ENCODE measurements at places on chromosomes 7 and 10. TPM values are rescaled to one million over a fixed set of nuclear protein-coding genes. Genes with fewer than 3 reads are reported as not detected.

DNA sequence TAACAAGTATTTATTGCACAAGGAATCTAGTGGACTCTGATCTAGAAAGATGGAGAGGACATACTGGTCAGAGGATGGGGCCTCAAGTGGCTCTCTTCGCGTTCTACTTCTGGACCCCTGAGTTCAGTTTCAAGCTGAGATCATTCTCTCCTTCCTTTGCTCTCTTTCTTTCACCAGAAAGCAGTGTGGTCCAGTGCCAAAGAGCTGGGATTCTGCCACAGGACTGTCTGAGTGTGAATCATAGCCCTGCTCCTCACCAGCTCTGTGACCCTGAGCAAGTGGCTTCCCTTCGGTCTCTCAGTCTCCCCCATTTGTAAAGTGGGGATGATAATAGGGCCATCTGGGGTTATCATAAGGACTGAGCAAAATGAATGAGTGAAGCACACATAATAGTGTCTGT, 715.2 kb downstream of the SUGCT start:
- no peak for DNase-seq

Gene CC2D2B
- 0.35 TPM for total RNA-seq

DNA sequence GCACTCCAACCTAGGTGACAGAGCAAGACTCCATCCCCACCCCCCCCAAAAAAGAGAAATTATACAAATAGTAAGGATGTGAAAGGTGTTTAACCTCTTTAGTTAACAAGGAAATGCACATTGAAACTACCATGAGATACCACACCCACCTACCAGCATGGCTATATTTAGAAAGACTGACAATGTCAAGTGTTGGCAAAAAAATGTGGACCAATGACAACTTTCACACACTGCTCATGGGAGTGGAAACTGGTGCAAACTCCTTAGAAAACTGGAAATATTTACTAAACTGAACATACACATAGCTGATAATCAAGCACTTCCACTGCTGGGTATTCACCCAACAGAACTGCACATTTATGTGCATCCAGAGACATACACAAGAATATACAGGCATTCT, 23.3 kb upstream of the NRF1 start:
- DNase-seq: no peak

DNA sequence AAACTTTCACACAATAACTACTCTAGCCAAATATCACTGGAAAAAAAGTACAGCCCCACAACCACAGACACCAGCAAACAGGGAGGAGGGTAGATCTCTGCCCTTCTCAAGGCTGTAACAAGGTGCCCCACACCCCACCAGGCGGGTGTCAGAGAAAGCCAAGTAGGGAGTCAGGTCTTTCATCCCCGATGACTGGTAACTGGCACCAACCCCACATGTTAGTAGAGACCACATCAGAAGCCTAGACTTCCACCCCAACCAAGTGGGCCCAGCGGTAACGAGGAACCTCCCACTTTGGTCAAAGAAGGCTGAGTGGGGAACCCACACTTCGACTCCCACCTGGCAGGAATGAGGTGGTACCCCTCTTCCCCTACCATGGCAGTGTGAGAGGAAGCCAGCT, 16.4 kb upstream of the RUFY2 start:
- no peak for DNase-seq

- DNase-seq: no peak
Observed at GRCh38 chr7:116977172-116977571, 23.9 kb downstream of the ST7 start.

Gene ZNF804B
- not detected for total RNA-seq

DNA sequence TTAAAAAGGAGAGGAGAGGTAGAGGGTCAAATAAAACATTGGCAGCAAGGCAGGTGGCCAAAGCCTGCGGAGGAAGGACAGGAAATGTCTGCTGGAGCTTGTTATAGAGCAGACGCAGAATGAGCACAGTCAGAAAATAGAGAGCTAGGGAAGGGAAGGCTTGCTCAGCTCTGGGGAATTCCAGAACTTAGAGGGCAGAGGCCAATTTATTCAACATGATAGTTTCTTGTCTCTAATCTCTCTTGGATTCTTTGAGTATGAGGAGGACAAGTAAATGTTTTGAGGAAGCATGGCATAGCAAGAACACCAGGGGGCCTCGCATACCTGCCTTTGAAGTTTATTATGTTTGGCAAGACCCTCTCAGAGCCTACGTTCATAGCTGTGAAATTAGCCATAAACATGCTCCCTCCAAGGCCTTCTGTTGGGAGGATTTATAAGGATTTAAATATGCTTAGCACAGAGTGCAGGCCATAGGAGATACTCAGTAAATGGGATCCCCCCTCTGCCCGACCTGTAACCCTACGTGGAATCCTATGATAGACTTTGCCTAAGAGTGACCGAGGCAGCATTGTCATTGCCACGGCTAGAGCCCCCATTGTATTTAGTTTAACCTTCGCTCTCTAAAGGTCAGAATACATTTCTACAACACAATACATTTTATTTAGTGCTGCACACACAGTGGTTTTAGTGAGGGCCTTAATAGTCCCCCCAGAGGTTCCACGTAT, 293.9 kb downstream of the CCDC3 start:
- no peak for DNase-seq

DNA sequence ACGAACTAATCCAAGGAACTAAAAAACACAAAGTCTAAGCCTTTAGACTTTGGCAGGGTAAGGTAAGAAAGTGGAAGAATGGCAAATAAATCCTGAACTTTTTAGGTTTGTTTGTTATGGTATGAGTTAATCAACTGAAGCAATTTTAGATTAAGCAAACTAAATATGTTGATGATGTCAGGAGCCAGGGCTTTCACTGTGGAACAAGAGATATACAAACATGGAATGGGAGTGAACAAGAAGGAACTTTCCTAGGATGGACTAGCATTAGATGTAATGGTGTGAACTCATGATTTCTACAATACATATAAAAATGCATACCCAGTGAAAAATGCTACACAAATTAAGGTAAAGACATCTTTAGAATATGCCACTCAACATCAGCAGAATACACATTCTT, 35.8 kb downstream of the NT5C2 start:
- DNase-seq: no peak

Gene CPA4
- total RNA-seq: not detected

DNA sequence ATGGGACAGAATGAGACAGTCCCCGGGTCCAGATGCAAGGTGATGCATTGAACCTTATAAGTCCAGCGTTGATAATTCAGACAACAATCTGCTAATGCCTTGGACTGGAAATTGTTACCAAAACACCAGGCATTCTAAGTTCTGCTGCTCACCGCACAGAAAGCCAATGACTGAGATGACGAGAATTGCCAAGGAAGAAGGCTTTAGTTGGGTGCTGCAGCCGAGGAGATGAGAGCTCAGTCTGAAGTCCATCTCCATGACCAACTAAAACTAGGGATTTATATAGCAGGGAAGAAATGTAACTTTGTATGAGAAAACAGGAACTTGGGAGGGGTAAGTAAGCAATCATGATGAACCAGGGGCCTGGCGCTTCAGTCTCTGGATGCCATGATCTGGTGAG, 68.7 kb downstream of the PRKCQ start:
- no peak for DNase-seq

Gene HELLS
- 187 TPM for total RNA-seq

DNA sequence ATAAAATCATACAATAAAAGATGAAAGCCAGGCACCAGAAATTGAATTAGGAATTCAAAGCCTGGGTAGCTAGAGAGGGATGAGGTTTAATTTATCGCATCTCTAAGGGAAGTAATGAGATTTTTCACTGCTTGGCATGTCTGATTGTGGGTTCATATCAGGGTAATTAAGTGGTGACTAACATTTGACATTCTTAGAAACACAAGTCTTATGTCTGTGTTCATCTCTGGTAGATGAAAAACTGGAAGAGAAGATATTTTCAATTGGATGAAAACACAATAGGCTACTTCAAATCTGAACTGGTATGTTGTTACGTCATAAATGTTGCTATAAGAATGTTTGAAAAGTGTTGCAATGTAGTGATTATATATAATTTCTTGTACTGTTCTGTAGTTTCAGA, 36.8 kb upstream of the ARMS2 start:
- no peak for DNase-seq

DNA sequence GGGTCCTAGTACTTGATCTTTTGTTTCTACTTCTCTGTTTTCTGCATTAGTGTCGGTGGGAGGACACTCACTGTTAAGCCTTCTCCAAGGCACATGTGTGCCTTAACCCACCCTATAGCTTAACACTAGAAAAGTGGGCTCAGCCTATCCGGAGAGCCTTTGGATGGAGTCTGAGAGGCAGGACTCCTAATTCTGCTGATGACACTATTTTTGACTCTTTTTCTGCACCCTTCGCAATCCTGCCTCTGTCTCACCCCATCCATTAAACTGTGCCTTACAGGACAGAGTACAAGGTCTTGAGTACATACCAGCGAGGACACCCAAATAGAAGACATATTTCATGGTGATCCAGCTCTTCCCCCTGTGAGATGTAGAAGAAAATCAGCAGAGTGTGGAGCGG, 577 bp downstream of the PRSS37 start:
- DNase-seq: no peak

GRCh38 chr10:15353471-15354017, 17.5 kb downstream of the FAM171A1 start:
- no peak for DNase-seq

DNA sequence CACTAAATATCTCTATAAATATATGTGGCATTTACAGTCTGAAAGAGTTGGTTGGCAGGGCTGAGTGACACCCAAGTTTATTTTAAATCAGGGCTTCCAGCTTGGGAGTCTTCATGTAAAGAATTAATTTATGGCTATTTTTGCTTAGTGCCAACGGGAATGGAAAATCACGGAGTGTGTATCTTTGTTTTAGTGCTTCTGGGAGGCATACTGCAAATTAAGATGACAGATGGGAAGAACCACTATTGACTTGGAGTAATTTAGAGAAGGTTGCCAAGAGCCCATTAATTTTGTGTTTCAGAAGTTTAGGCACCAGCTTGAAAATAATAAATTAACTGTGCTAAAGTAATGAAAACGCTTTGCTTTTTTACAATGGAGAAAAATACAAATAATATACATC, 135.2 kb downstream of the GPR37 start:
- DNase-seq: no peak

Gene GPAM
- 11.9 TPM for total RNA-seq

Gene LBX1
- total RNA-seq: not detected

Gene ZNF736
- not detected for total RNA-seq

- no peak for DNase-seq
Observed at GRCh38 chr10:6977398-6978186, 397.5 kb upstream of the PRKCQ start.
